ENCODE measurements at places on chromosomes 7 and 10.

DNA sequence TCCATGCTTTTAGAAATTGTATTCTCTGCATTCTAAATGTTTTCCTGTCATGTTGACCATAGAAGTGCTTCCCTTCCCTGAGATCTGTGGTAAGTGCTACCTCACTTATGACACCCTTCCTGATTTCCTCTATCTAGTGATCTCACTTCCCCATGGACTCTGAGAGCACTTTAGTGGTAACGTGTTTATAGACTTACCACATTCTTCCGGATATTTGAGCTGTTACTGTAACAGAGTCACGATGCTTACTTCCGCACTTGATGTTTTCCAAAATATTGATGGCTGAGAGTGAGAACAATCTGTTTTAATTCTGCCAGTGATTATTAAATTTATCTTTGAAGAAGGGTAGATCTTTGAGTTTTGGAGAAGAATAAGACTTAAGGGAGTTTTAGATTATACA is 60.1 kb upstream of the NAMPT start:
- DNase-seq: no peak

GRCh38 chr10:101041252-101041761 is 10.3 kb downstream of the SFXN3 start:
- DNase-seq: peak; percentile 79

- no peak for DNase-seq
These were observed 55.3 kb downstream of the TFAM start for GRCh38 chr10:58440484-58440883.

GRCh38 chr7:112669306-112669705 is 120.9 kb downstream of the TMEM168 start:
- DNase-seq: no peak

DNA sequence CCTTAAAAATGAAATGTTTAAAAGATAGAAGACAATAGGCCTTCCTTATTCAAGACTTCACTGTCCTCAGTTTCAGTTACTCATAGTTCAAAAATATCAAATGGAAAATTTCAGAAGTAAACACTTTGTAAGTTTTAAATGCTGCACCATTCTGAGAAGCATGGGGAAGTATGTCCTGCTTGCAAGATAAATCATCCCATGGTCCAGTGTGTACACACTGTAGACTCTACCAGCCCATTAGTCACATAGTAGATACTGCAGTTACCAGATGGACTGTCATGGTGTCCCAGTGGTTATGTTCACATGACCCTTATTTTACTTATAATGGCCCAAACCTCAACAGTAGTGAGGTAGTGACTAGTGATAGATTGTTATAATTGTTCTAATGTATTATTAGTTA is 69.5 kb downstream of the PTPN12 start:
- DNase-seq: no peak

Measured in CD4-positive, alpha-beta T cell treated with Interferon gamma for 1 hour (primary cell).